NCI-H345 (cell line): ENCODE measurements at places on chromosomes 6 and 20.
A peak's percentile ranks its signal among the peaks of the same experiment; 100 is the strongest.

DNA sequence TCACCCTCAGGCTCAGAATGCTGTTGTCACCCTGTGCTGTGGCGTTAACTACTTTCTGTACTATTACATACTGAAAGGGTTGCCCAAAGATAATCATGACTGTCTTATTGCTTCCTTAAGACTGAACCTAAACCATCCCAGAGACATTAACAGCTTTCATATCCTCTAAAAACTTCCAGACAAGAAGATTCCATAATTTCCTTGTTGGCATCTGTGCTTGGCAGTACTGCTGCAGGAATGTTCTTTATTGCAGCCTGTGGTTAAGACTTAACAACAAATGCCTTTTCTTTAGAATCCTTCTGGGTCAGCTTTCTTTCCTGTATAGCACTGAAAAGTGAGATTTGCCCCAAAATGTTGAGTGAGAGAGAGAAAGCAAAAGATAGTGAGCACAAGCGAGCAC is 109.7 kb downstream of the GJA10 start:
- no peak for DNase-seq

GRCh38 chr6:2355150-2355549 is 109.7 kb upstream of the GMDS start:
- no peak for DNase-seq

- no peak for DNase-seq
These were observed 203.4 kb downstream of the MYLK4 start for GRCh38 chr6:2547355-2547754.

DNA sequence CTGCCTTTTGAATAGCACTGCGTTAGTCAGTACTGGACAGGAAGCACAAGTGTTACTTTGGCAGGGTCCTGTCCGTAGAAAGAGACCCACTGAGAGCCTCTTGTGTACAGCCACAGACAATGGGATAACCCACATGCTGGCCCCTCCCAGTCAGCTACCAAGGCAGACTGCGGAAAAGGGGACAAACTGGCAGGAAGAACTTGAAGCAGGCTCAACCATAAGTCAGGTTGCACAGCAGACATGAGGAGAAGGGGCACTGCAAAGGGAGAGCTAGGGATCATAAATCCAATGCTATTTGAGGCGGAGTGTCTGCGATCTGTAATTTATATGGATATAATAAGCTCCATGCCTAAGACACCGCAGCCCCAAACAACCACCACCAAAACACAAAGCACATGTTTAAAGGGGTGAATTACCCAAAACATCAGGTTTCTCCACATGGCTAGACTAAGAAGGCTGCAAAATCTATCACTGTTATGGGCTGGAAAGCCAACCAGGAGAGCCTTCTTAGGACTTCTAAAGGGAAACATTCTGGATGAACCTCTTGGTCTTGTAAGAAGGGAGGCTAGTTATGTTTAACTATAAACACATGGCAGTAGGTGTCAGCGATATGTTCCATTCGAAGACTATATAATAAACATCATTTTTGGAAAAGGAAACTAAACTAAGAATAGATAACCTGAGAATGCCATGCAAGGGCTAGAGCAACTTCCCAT is 141.7 kb downstream of the BACH2 start:
- no peak for DNase-seq

- DNase-seq = no peak
These were observed 159.6 kb upstream of the PMEPA1 start for GRCh38 chr20:57869291-57869950.

DNA sequence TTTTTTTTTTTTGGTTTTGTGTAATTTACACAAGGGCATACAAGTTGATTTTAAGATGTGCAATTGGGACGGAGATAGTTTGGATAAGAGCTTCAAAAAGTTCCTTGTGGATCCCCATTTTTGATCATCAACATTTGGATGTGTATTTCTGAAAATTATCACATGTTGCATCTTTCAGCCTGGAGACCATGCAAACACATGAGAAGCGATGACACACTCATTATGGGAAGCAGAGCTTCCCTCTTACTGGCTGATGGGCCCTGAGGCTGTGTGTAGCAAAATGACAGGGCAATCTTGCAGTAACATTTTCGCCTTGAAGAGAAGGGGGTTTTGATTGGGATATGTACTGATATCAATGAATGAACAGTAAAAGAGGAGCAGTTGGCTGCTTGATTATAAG is 22.0 kb upstream of the RIPK1 start:
- no peak for DNase-seq

- DNase-seq = no peak
These were observed 9.6 kb upstream of the PLG start for GRCh38 chr6:160692369-160692959.

- DNase-seq = no peak
These were observed 94.0 kb downstream of the TMEM170B start for GRCh38 chr6:11631539-11631938.

DNA sequence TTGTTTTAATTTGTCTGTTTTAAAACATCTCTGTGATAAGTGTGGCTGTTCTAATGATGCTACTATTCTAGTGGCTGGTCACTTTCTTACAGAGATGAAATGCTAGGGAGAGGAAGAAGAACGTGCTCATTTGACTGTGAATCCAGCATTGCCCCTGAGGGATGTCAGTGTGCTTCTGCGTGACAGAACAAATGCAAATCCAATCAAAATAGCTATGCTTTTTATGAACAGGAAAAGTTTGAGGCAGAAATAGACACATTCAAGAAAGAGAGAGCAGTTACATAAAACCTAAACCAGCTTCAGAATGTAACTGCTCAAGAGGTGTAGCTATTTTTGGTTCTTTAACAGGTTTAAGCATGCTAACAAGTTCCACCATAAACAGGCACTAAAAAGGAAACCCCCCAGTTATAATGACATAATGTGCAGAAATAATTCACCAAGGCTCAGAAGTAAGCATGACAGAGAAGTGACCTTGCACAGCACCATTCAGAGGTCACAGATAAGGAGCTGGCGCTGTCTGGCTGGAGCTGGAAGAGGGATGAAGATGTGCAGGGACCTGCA is 385.3 kb downstream of the EPM2A start:
- no peak for DNase-seq

GRCh38 chr20:59268870-59269269 is 31.5 kb upstream of the EDN3 start:
- DNase-seq = no peak

DNA sequence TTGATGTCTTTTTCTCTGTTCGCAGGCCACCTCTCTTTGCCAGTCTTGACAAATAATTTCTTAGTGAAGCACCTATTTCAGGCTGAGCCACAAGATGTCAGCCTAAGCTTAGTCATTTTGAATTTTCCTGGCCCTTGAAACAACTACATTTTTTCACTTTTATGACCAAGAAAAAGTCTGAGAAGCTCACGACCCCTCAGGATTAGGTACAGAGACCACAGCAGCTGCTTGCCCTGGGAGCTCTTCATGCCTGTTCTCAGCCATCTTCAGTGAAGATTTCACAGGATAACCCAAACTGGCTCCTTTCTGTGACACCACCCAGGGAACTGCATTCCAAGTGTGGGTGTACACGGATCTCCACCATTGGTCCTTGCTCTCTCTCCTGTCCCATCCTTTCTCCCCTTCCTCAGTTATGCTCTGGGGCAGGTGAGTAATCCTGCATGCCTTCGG is 38.4 kb upstream of the SPTLC3 start:
- peak; percentile 30 for DNase-seq

DNA sequence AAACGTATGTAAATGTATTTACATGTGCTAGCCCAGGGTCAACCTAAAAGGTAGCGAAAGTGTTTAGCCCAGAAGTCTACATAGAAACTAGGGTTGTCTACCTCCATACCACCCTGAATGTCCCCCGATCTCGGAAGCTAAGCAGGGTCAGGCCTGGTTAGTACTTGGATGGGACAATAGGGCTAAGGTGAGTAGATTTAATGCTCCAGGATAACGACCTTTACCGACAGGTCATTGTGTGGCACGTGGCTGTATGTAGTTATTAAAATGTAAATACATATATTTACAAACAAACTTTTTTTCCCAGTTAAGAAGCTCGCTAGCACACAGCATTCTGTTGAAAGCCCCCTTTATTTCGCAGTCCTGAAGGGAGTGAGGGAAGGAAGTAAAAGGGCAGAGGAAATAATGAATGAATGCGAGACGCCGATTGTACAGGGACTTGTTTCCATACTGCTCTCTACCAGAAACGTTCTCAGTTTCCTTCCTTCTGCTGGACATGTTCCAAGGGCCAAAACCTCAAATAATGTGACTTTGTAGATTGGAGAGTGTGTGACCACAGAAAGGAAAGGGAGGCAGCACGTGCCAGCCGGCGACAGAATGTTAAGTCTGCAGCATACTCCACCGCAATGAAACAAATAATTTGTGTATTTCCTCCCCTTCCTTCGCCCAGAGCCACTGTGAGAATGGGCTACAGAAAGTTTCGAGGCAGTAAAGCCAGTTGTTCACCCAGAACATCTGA is 612 bp downstream of the ADAT2 start:
- no peak for DNase-seq

GRCh38 chr20:10522328-10522727 is 87.2 kb downstream of the SLX4IP start:
- no peak for DNase-seq

GRCh38 chr6:154954347-154954746 is 40.8 kb upstream of the TIAM2 start:
- no peak for DNase-seq

- DNase-seq = no peak
These were observed 584.1 kb upstream of the FLRT3 start for GRCh38 chr20:14921513-14921912.

DNA sequence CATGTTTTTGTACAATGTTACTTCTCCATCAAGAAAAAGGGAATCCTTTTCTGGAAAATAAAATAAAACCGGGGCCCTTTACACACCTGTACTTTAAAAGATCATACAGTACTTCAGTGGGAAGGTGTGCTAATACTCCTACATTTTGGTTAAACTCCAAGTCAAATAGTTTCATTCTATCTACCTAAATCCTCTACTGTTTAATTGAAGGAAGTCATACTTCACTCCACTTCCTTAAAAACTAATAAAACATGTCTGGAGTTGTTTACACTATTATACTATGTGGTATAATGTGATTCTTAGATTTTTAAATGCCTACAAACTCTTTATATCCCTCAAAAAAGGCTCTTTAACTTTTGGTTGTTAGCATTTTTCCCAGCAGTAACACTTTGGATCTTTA is 18.6 kb upstream of the HBS1L start:
- no peak for DNase-seq

DNA sequence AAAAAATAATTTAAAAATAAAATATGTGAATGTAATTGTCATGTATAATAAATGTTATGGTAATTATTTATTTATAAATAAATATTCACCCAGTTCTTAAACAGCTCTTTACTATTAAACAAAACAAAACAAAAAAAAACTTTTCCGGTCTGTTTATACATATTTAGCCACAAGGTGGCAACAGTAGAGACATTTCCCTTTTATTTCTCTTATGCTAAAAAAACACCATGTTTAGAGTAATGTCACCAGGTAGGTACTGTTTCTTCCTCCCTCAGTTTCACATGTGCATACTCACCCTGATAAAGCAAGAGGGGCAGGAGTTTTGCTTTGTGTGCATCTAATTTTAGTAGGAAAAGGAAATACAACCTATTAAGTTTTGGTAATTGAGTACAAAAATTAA is 610.4 kb upstream of the IMPG1 start:
- DNase-seq = peak; percentile 26

GRCh38 chr6:107121964-107122495 is 6.7 kb upstream of the BEND3 start:
- DNase-seq = no peak

DNA sequence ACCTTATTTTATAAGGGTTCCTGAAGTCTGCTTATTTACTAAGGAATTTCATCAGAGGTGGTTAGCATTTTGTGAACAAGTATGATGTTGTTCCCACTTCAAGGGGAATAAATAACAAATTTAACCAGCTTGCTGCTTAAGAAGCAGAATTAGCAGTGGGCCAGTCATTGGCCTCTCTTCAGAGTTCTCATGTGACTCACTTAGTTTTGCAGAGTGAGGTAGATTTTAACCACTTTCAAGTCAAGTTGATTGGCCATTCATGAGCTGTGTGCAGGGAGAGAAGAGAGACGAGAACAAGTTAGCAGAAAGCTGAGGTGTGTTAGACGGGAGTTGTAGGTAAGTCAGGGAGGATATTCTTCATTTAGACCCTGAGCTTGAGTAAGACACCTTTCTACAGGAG is 18.1 kb downstream of the TOP1 start:
- DNase-seq = no peak

- DNase-seq = no peak
These were observed 212.3 kb downstream of the ERMARD start for GRCh38 chr6:169963581-169964297.

DNA sequence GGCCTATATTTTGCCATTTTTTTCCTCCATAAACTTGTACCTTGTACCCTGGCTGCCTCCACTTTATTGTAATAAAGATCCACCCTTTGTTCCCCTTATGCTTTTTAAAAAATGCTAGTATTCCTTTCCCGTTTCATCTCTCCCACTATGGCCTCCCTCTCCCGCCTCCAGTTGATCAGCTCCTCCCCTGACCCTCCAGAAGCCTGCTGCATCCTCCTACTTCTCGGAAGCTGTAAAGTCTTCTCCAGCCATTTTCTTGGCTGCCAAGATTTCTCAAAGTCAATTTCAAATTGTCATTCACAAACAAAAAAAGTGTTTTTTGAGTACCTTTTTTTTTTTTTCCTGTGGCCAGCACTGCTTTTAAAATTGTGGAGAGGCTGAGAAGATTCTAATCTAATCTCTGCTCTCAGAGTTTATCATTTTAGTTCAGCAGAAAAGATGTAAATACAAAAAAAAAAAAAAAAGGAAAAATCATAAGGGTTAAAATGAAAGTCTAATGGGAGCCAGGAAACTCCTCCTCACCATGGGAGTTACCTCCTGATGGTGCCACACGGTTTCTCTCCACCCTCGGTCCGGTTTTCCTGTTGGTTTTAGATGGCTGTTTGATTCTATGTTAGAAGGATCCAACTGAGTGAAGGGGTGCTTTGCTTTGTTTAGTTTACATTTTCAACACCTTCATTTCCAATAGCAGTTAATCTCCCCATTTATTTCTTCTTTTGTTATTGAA is 103.0 kb upstream of the KCNK16 start:
- no peak for DNase-seq

GRCh38 chr6:111211411-111212030 is 124.2 kb downstream of the SLC16A10 start:
- DNase-seq = no peak

DNA sequence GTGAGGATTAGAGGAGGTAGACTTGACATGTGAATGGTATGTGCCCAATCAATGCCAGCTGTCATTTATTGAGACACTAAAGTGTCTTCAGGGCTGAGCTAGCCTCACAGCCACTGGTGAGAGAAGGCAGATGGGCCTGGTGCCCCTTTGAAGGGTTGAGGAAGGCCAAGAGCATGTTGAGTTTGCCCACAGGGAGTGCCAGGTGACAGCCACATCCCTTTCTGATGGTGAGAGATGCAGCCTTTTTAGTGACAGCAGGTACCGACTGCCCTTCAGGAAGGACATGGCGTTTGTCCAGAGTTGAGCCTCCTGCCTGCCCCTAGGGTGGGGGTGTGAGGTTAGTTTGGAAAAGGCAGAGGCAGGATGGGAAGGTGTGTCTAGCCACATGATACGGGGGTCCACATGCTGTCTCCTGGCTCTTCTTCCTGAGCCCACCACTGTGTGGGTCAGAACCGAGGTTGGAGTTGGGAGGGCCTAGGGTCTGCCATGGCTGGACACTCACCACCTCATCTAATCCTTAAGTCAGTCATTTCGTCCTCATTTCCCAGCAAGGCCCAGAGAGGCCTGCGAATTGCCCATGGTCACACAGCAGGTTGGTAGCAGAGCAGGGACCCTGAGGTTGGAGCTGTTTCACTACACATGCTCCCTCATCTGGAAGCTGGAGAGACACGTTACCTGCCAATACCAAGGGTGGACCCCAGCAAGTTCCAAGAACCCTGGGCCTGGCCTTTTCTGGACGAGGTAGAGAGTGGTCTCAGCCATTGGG is 32.5 kb downstream of the SPDEF start:
- DNase-seq = no peak
